NCI-H1048 (cell line): ENCODE measurements at places on chromosomes 1 and 21.

- no peak for DNase-seq
Observed at GRCh38 chr1:93549811-93550210, 101.9 kb downstream of the FNBP1L start.

DNA sequence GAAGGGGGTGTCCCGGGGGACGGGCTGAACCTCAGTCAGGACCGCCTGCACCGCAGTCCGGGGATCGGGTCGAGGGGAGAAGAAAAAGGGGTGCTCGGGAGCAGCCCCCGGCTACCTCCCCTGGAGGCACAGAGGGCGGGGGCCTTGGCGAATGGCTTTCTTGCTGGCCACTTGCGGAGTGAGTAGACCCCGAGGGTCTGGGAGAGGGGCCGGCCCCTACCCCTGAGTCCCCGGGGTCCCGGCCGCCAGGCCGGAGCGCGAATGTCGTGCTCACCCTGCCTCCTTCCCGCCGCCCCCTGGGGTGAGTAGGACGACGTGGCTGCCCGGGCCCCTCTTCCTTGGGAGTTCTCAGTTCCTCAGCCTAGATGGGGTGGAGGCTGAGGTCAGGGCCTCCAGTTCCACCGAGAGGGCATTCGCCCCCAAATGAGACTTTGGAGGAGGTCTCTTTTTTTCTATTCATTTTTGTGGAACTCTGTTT is 113.0 kb downstream of the OSBPL9 start:
- no peak for DNase-seq

GRCh38 chr1:155640367-155640766 is 30.3 kb downstream of the MSTO1 start:
- no peak for DNase-seq

GRCh38 chr1:163912170-163912884 is 590.6 kb downstream of the NUF2 start:
- DNase-seq, result no peak

GRCh38 chr1:237901299-237901934 is 10.7 kb upstream of the ZP4 start:
- no peak for DNase-seq

- DNase-seq, result no peak
Observed at GRCh38 chr21:44996983-44997936, 57.4 kb downstream of the SLX9 start.

- no peak for DNase-seq
Observed at GRCh38 chr1:178490136-178490535, 6.6 kb downstream of the CLEC20A start.

- DNase-seq, result no peak
Observed at GRCh38 chr1:229273507-229274232, 2.8 kb downstream of the RAB4A start.

- no peak for DNase-seq
Observed at GRCh38 chr1:28893403-28894102, 20.8 kb upstream of the EPB41 start.

DNA sequence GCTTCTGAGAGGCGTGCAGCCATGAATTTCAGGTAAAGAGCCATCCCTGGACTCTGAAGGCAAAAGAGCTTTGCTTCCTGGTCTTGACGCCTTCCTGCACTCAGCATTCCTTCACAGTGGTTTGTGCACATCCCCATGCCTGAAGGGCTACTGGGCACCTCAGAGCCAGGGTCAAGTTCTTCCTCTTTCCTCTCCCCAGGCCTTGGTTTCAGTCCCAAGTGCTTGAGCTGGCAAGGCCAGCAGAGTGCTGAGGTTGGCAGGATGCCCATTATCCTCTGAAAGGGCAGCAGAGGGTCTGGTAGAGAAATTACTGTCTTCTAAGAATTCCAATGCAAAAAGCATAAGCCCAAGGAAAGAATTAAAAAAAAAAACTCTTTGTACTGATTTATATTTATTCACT is 1064.9 kb downstream of the TTLL7 start:
- no peak for DNase-seq

DNA sequence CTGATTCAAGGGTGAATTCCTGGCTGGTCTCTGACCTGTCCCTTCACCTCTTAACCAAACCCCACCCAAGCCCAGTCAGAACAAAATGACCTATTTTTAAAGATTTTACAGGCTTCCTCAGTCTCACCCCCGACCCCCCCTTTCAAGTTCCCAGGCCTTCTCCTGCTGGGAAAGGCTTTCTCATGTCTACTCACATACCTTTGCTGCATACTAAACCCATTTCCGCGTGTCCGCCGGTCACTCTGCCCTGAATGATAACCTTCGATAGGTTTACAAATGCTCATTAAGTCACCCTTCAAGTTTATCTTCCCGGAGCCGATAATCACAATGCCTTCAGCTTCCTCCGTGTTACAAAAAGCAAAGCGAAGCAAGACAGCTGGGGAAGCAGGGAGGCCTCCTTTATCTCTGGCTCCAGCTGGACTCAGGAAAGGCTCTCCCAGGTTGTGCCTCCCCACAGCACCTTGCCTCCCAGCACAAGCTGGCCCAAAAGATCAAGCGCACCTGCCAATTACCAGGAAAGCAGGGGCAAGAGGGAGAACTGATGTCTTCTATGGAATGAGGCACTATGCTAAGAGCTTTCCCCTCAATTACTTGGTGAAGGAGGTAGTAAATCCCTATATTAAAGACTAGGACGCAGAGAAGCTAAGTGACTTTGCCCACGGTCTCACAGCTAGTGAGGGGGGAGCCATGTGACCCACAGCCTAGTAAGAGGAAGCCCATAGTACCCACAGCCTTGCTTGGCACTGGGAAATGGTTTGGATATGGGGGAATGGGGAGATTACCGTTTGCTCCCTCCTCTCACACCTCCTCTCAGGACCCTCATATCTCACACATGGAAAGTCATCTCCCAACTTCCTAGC is 15.9 kb downstream of the SMIM12 start:
- DNase-seq, result no peak

- no peak for DNase-seq
Observed at GRCh38 chr1:246160374-246160773, 346.7 kb downstream of the SMYD3 start.

DNA sequence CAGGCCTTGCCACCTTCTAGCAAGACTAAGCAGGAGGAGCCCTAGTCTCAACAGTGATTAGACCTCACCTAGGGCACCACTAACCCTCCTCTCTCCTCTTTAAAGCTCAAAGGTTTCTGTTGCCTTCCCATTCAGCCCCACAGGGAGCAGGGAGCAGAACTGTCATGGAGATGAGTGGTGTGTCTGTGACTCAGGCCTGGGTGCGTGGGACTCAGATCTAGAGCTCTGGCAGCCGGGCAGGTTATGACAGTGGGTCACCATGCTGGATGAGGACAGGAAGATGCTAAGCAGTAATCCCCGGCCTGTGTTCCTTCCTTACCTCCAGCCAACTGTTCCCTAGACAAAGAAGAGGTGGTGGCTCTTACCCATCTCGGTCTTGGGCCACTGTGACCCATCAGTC is 60.1 kb upstream of the COA6 start:
- no peak for DNase-seq

GRCh38 chr1:76950306-76950705 is 83.0 kb downstream of the ST6GALNAC5 start:
- no peak for DNase-seq
